ENCODE measurements at places on chromosomes 12 and 14.

GRCh38 chr12:96227365-96228106, 33.4 kb downstream of the ELK3 start:
- no peak for DNase-seq

DNA sequence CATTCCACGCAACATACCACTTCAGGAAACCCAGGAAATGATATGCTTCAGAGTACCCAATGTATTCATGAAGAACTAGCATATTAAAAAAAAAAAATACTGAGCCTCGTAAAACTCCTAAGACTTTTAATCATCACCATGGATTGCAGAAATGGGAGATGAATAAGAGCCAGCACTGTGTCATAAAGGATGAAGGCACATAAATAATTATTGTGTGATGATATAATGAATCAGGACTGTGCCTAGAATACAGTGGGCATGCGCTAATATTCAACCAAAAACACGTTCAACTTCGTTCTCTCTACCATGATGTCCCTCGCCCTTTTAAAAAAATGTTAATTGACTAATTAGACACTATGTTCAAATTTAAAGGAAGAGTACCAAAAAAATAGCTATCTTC, 68.7 kb downstream of the CIT start:
- DNase-seq = no peak

DNA sequence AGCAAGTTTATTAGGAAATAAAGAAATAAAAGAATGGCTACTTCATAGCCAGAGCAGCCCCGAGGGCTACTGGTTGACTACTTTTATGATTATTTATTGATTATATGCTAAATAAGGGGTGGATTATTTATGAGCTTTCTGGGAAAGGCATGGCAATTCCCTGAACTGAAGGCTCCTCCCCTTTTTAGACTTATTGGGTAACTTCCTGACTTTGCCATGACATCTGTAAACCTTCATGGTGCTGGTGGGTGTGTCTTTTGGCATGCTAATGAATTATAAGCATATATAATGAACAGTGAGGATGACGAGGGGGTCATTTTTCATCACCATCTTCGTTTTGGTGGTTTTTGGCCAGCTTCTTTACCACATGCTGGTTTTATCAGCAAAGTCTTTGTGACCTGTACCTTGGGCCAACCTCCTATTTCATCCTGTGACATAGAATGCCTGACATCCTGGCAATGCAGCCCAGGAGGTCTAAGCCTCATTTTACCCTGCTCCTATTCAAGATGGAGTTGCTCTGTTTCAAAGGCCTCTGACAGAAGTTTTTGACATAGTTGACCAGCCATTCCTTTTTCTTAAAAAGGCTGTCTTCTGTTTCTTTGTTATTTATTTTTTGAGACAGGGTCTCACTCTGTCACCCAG, 11.1 kb upstream of the PTGES3 start:
- DNase-seq = no peak

DNA sequence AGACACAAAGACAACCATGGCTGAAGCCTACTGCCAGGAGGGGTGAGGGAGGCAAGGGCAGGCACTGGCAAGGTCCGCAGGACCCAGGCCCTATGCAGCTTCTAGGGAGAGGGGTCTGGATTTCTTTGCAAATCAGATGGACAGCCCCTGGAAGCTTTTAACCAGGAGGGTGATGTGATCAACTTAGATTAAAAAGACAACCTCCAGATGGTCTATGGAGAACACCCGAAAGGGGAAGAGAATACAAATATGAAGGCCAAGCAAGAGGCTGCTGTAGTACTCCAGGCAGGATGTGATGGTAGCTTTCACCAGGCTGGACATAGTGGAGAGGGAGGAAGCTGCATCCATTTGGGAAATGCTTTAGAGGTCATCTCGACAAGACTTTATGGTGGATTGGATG, 83.3 kb upstream of the TSPAN11 start:
- no peak for DNase-seq

- no peak for DNase-seq
These were observed 17.9 kb upstream of the CLEC7A start for GRCh38 chr12:10147714-10148403.

- DNase-seq = no peak
These were observed 19.7 kb downstream of the TSPAN19 start for GRCh38 chr12:85016413-85016812.

DNA sequence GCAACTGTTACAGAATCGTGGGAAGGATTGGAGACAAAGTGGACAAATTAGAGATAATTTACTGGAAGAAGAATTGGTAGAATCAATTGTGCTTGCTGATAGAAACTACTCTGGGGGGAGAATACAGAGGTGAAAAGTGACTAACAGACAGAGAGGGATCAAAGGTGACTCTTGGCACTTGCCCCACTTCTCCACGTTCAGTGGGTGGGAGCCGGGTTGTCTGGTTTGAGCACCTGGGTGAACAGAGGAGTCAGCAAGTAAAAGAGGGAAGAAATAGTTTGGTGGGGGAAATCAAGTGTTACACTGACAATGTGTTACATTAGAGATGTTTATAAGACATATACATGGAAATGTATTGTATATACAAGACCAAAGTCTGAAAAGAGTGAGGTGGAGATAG, 69.1 kb downstream of the PPP2R5E start:
- no peak for DNase-seq

- no peak for DNase-seq
These were observed 28.1 kb downstream of the SPTSSA start for GRCh38 chr14:34433957-34434356.

GRCh38 chr12:47903927-47904712, 674 bp downstream of the VDR start:
- no peak for DNase-seq

DNA sequence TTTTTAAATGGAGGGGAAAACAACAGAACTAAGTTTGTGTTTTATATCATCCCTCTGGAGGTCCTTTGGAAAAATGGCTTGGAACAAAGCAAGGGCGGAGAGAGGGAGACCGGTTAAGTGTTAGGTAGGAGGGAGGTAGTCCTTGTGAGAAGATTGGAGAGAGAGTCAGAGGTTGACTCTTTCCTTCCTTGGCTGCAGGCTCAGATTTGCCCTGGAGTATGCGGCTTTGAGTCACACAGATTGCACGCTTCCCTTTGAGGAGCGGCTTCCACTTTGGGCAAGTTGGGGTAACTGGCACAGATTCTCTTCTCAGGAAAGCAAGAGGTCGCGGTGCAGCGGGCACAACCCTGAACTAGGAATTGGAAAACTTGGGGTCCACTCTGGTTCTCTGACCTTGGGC, 9.9 kb downstream of the SOCS2 start:
- no peak for DNase-seq

- no peak for DNase-seq
These were observed 84.0 kb downstream of the RNF34 start for GRCh38 chr12:121483949-121484348.

DNA sequence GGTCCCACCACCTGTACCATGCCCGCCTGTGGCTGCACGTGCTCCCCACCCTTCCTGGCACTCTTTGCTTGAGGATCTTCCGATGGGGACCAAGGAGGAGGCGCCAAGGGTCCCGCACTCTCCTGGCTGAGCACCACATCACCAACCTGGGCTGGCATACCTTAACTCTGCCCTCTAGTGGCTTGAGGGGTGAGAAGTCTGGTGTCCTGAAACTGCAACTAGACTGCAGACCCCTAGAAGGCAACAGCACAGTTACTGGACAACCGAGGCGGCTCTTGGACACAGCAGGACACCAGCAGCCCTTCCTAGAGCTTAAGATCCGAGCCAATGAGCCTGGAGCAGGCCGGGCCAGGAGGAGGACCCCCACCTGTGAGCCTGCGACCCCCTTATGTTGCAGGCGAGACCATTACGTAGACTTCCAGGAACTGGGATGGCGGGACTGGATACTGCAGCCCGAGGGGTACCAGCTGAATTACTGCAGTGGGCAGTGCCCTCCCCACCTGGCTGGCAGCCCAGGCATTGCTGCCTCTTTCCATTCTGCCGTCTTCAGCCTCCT, 1.1 kb downstream of the INHBE start:
- DNase-seq = peak; percentile 40

DNA sequence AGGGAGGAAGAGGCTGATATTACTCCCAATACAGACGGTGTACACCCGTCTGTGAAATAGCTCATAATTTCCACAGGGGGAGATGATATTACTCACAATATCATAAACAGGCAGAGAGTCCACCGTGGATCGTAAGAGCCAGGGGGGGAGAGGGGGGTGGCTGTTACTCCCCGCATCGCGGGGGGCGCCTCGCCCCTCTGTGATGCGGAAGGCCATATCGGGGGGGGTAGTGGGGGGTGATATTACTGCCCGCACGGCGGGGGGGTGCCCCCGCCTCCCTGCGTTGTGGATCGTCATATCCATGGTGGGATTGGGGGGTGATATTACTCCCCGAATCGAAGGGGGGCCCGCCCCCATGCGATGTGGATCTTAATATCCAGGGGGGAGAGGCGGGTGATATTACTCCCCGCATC, 91.9 kb downstream of the FRMD6 start:
- no peak for DNase-seq

DNA sequence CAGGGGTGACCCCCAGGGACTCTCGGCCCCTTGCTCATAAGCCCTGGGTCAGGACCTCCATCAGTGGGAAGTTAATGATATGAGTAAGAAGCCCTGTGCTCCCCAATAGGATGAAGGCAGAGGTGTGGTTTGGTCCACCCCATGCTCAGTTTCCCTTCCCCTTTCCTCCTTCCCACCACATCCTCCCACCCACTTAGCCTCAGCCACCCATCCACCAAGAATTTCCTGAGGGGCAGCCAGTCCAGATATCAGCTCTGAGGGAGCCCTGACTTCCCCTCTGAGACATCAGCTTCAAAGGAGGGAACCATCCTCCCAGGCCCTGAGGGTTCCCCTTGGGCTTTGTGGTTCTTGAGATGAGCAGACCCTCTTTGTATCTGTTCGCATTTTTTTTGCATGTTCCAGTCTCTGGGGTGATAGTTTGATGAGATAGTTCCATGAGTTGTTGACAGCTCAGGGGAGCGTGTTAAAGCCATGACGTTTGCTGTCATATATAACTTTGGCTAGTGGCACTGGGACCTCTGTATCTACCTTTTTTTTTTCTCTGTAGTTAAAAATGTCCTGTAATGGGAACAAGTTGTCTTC, 71.2 kb downstream of the LGMN start:
- DNase-seq = no peak

- no peak for DNase-seq
These were observed 217.4 kb downstream of the ZFP36L1 start for GRCh38 chr14:68575426-68575825.

- DNase-seq = no peak
These were observed 16.9 kb downstream of the PLEKHD1 start for GRCh38 chr14:69501423-69501838.

- no peak for DNase-seq
These were observed 37.0 kb downstream of the WASHC3 start for GRCh38 chr12:102024765-102025164.
